ENCODE measurements at places on chromosomes 4 and X.

- DNase-seq, result no peak
Observed at GRCh38 chr4:158964114-158964727, 138.7 kb upstream of the RAPGEF2 start.

DNA sequence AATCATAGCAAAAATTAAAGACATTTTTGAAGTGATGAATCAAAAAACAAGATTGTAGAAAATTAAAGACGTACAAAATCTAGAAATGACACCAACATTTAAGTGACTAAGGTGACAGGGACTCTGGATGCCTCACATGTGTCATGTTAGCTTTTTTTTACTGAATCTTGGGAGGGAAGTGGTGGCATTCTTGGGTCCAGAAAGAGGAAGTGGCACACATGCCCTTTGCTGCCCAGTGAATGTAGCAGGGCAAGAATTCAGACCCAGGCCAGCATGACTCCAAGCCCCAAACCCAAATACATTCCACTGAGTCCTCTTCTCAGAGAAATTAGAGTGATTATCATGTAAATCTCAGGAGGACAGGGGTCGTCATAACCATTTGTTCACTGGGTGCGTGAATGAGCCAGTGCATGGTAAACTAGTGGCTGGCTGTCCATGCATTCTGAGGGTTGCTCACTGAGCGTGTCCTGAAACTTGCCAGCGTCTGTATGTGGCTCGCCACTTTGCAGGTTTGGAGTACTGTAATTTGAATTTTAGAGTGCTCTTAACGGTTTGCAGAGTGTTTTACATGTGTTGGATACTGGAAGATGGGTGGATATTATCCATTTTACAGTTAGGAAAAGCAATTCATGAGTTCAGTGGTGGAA is 55.4 kb upstream of the TBC1D14 start:
- no peak for DNase-seq

GRCh38 chr4:62644372-62644771 is 1444.2 kb downstream of the ADGRL3 start:
- no peak for DNase-seq

DNA sequence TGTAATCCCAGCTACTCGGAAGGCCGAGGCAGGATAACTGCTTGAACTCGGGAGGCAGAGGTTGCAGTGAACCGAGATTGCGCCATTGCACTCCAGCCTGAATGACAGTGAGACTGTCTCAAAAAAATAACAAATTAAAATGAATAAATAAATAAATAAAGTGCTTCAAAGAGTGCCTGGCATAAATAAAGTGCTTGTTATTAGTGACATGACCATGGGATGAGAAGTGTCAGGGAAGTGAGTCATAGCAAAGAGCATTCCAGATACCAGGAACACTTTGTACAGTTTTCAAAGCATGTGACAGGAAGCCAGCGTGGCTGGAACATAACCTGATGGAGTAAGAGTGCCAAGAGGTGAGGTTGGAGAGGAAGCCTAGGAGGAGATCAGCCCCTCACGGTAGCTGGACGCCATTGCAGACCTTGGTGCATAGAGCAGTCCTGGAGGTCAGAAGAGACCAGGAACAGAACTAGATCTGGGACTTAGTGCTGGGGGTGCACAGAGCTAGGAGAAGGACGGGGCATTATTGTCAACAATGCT is 6.0 kb upstream of the WDR13 start:
- DNase-seq, result no peak

DNA sequence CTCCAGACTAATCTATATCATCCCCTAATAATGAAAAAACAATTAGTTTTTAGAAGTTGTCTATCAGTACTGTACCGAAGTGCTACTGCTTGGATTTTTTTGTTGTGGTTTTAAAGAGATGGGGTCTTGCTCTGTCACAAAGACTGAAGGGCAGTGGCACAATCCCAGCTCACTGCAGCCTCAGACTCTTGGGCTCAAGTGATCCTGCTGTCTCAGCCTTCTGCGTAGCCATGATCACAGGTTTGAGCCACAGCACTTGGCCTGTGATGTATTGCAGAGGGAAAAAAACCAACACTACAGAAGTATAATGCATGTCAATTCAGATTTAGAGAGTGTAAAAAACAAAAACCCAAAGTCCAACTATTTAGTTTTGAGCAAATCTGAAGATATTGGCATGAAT is 875.0 kb downstream of the ADGRL3 start:
- DNase-seq, result no peak

DNA sequence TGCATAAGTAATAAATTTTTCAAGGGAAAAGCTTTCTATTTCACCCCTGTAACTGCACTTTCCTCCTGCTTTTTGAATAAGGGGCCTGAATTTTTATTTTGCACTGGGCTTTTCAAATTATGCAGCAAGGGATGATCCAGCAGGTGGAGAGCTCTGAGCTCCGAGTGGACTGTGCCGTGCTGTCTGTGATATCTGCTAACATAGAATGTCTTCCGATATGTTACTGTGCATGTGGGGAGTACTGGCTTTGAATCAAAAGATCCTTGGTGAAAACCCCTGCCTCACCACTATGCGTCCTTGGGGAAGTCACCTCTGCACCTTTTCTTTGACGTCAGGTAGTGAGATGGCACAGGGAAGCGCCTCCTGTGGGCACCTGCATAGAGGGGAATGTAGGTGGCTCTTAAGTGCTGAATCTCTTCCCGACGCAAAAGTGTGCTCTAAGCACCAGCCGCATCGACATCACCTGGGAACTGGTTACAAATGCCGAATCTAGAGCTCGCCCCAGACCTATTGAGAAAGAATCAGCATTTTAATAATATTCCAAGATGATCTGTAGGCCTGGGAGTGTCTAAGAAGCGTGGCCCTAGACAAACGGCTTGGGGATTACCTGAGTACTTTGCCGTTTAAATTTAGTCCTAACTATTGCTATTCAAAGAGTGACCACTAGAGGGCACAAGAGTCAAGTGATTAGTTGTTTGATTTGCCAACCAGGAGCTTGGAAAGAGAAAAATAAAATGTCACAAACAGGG is 19.2 kb upstream of the WFS1 start:
- no peak for DNase-seq

DNA sequence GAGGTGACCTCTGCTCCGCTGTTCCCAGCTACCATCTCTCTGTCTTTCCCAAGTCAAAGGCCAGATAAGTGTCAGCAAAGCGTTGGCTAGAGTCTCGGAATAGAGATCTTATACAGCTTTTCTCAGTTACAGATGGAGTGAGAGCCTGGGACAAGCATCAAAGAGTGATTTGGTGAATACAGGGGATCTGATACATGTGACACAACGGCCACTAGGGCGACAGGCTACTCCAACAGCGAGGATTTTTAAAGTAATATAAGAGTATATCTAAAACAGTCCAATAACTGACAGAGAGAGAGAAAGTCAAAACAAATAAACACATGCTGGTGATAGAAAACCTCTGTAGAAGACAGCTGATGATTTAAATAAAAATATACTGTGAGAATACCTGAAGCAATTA is 433.1 kb upstream of the SMIM31 start:
- no peak for DNase-seq

DNA sequence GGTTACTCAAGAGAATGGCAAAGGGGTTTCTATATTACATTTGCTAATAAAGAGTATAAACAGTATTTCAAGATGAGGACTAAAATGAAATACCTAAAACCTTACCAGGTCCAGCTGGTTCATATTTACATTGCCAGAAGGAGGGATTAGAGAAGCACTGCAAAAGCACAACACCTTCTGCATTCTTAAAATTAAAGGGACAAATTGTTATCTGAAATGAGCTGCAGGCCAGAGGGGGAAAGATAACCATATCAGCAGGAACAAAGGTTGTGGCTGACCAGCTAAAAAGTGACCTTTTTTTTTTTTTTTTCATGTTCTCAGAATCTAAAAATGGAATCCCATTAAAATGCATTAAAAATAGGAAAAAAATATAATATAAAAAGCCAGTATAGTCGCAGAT is 39.7 kb downstream of the AFF2 start:
- no peak for DNase-seq

DNA sequence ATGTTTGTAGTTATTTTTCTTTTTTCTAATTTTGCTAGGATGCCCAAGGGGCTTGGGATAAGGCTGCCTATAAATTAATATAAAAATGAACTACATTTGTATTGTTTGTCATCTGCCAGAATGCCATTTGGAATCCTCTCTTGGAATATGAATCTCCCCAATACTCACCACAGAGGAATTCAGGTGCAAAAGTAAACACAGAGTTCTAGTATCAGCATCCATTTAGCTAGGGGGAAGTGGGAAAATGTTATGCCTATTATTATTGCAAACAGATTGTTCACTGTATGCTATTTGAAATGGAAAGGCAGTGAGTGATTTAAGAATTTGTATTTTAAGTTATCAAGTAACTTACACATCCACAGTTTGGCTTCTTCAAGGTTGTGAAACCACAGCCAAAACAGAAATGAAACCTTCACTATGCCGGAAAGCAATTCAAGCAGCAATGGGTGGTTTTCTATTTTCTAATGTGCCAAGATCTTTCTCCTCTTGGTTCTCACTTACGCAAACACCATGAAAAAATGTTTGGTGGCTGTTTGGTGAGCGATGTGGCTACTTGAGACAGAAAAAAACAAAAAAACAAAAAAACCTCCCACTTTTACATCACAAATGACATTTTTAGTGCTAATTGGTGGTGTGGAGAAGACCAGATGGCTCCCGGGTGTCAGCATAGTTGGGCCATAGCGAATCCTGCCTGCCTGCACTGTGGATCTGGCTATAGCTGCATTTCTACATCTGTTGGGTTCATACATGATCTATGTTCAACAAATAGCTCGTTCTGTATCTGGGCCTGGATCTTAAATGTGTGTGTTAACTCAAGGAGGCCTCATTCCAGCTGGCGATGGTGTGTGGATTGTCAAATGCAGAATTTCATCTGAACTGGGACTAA is 200.8 kb upstream of the GIMD1 start:
- no peak for DNase-seq

DNA sequence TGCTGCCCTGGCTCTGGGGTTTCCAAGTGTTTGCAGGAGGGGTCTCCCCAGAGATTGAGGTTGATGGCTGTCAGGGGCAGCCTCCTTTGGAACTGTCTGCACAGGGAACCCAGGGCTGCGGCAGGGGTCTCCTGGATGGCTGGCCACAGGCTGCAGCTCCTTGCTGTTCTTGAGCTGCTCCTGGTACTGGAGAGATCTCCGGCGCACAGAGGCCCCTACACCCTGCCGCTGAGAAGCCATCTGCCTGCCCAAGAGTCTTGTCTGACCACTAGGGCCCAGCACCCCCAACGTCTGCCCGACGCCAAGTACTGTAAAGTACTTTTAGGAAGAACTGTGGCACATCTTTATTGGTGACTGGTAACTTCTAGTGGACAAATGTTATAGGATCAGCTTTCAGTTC is 13.5 kb downstream of the STIM2 start:
- no peak for DNase-seq

DNA sequence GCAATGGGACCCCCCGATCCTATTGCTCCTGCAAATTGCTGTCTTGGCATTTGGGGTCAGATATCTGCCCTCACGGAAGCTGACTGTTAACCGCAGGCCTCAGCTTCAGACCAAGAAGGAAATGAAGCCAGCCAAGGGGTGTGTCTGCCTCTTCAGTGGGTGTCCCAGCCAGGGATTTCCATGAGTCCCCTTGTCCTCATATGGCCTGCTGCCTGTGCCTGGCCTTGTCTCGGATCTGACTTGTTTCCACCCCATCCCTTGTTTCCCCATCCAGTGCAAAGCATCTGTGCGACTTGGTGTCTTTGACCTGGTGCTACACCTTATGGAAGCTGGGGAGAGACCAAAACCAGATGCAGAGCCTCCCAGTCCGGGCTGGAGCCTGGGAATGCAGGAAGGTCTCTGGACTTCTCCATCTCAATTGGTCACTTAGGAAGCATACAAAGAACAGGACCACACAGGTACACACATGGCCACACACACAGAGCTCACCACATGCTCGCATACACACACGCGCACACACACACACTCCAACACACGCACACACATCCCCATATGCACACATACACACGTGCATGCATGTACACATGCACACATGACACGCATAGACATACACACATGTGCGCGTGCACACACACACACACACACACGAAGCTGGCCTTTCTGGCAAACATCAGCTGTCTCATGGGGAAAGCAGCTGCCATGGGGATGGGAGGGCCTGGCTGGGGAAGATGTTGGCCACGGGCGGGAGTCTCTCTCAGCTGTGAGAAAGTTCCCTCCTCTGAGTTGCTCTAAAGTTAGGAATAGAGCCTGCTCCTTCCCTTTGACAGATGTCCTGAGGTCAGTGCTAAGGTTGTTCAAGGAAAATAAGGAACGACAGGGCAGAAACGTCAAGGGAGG is 65.5 kb downstream of the CRMP1 start:
- DNase-seq, result no peak

GRCh38 chr4:18209448-18209847 is 187.9 kb upstream of the LCORL start:
- no peak for DNase-seq

- no peak for DNase-seq
Observed at GRCh38 chrX:70132224-70132623, 1.0 kb upstream of the IGBP1 start.

- DNase-seq, result no peak
Observed at GRCh38 chr4:52611030-52611555, 48.0 kb downstream of the USP46 start.

DNA sequence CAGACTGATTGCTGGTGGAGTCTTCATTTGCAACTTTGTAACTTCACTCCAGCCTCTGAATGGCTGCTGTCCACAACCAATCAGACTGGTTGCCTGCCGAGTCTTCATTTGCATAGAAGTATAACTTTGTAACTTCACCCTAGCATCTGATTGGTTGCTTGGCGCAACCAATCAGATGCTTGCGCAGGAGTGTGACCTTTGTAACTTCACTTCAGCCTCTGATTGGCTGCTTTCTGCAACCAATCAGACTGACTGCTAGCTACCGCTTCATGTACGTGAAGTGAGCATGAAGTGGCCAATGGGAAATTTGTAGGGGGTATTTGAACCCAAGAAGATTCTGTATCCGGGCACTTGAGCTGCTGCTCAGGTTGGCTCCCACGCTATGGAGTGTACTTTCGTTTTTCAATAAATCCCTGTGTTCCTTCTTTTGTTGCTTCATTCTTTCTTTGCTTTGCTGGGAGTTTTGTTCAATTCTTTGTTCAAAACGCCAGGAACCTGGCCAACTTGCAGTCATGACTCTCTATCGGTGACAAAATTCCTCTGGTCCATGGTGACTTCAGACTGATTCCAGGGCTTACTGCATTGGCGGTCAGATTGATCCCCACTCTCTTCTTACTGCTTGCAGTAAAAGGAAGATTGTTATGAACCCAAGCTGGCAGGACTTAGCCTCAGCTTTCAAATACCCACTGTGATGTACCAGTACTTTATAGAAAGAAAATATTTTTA is 46.4 kb upstream of the FGG start:
- no peak for DNase-seq

- DNase-seq, result no peak
Observed at GRCh38 chr4:15586066-15586465, 69.1 kb downstream of the FBXL5 start.

- no peak for DNase-seq
Observed at GRCh38 chr4:43244688-43245382, 352.3 kb downstream of the GRXCR1 start.

- no peak for DNase-seq
Observed at GRCh38 chr4:185020293-185020808, 2.1 kb downstream of the HELT start.

GRCh38 chrX:54991706-54992105 is 2.3 kb downstream of the PFKFB1 start:
- no peak for DNase-seq

All from ovary (tissue), 10 donors.